Stimulated activated CD4-positive, alpha-beta T cell treated with anti-CD3 and anti-CD28 coated beads, Interleukin-12 subunit alpha, Interleukin-12 subunit beta, amount 100 ng/mL, for 24 hours (primary cell): ENCODE measurements at places on chromosomes 3 and 15.

GRCh38 chr15:71312731-71313460 lies 197.6 kb downstream of the THSD4 start:
- no peak for DNase-seq

DNA sequence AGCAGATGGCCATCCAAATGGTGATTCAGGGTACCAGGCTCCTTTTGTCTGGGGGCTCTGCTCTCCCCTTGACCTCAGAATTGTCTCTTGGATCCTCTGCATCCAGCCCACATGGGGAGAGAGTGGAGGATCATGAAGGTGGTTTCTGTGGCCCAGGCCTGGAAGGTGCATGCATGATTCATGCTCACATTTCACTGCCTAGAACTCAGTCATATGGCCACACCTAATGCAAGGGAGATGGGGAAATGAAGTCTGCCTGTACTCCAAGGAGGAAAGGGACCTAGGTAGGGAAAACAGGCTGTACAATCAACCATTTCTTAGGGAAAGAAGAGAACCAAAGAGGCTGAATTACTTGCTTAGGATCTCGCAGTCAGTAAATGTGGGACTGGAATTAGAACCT lies 15.1 kb downstream of the HRG start:
- DNase-seq: no peak

- DNase-seq: no peak
Measured at GRCh38 chr3:103210583-103210982, 775.8 kb downstream of the ZPLD1 start.

DNA sequence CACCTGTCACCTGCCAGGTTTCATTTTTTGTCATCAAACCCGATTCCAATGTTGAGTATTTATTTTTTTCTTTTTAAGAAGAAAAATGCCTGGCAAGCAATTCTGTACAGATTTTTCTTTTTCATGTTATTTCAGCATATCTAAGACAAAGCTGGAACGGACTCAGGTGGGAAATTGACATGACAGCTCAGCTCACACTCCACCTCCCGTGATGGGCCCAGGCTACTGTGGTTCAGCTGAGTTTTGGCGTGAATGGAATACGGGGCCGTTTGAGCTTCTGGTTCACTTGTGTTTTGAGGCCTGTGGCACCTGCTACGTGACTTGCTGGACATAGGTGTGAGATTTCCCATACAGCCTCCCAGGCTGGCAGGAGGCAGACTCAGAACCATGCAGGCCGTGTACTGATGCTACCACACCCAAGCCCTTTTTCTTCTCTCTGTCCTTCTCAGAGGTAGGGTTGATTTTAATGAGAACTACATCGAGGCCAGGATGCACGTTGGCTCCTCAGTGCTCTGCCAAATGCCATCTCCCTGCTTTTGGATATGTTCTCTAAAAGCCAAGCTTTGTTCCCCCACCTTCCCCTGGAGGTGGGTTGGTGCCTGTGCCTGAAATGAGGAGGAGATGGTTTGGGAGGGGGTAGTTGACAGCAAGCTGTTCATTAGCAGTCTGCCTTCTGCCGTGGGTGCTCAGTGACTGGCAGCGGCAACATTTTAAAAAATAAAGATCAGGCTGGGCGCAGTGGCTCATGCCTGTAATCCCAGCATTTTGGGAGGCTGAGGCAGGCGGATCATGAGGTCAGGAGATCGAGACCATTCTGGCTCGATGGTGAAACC lies 48.7 kb downstream of the TRAK1 start:
- DNase-seq: no peak

DNA sequence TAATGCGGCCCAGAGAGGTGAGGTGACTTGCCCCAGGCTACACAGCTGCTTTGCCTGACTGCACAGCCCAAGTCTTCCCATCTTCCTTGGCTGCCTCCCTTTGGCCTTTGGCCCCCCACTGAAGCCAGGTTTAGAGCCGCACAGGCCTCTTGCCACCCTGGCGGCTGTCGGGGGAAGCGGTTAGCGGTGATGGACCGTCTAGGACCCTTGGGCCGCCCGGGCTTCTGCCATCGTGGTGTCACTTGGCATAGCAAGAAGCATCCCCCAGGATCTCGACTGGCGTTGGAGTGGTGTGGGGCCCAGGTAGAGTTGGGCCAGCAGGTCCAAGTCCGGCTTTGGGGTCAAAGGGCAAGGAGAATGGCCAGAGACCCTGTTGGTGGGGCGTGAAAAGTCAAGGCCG lies 61.0 kb downstream of the LINGO1 start:
- DNase-seq: no peak

GRCh38 chr3:33093847-33094246 lies 3.1 kb downstream of the GLB1 start:
- no peak for DNase-seq

DNA sequence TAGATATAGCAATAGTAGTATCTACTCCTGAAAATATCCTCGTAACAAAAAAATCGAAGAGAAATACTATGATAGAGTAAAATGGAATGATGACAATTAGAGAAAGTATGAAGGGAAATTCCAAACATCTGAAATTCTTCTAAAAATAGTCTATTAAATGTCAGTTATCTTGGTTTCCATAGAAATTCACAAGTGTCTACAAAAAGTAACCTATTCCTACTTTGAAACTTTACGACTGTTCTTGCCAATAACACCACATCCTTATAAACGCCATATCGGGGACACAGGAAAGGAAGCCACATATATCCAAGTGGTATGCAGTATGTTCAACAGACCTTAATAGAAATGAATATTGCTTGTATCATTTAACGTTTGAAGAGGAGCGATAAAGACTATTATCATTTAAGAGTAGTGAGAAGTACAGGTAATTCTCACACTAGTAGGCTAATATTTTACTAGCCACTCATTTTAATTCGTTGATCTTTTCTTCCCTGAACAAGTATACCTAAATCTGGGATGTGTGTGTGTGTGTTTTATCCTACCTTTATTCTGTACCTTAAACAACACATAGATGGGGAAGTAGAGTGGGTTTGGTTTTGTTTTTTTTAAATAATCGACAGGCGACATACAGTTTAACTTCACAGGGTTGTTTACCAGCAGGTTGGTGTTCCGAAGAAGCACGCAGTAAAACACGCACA lies 1.2 kb downstream of the GPR176 start:
- DNase-seq: no peak

DNA sequence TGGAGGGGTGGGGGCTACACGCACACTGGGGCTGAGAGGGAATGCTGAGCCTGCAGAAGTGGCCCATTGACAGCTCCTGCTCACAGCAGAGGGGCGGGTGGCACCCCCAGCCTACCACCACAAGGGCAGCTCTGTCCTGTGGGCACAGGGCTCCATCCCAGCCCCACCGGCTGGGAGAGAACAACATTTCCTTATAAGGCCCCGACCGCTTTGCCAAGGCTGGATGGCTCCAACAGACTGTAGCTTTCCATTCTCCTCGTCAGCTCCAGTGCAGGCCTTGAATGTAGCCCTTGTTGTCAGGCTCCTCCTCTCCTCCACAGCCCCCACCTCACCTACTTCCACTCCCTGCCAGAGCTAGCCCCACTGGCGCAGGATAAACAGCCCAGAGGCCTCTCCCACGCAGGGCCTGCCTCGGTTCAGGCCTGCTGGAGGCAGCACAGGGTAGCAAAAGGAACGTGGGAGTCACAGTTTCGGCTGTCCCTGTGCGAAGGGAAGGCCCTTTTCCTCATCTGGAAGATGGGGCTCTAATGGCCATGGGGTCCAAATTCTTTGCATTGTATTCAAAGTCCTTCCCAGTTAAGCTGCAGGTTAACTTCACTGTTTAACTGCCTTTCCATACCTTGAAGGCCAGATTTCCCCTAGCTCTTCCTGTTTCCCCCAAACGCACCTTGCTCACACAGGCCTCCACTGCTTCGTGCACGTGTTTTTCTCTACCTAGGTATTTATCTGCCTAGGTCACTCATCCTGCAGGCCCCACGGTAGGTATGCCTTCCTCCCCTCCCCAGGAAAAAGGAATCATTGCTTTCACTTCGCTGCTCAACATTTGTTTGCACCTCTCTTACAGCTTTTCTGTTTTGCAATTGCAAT lies 101.6 kb upstream of the LPP start:
- no peak for DNase-seq

GRCh38 chr15:87829332-87830050 lies 427.0 kb downstream of the NTRK3 start:
- DNase-seq: no peak

DNA sequence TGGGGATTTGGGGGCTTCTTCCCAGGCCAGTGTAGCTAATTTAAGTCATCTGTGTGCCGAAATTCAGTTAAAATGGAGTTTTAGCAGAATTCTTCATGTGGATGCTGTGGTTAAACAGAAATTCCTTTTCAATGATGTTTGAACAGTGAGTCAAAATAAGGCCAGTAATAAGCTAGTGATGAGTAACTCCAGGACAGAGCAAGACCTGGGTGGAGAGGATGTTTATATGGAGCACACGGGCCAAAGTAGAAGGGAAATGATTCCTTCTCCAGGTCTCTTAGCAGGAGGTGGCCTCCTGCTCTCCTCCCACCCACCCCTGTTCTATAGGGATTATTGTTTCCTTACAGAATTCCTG lies 31.9 kb upstream of the UACA start:
- no peak for DNase-seq

GRCh38 chr3:62109534-62109933 lies 263.8 kb downstream of the FEZF2 start:
- no peak for DNase-seq

- no peak for DNase-seq
Measured at GRCh38 chr3:118089563-118089962, 945.1 kb downstream of the IGSF11 start.

DNA sequence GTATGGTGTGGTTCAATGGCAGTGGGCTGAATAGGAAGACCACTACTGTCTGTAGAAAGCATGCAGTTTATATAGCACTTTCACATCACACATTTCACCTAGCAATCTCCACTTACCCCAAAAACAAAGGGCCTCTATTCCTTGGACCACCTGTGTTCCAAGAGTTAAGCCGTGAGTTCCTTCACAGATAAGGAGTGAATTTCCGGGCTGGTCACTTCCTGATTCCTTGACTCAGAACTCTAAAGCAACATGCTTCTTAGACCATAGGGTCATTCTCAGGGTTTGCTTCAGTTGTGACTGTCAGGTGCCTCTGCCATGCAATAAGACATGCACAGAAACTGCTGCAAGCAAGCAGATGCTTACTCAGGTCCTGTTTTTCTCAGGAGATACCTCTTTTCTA lies 588.5 kb upstream of the TGFBR2 start:
- DNase-seq: no peak

DNA sequence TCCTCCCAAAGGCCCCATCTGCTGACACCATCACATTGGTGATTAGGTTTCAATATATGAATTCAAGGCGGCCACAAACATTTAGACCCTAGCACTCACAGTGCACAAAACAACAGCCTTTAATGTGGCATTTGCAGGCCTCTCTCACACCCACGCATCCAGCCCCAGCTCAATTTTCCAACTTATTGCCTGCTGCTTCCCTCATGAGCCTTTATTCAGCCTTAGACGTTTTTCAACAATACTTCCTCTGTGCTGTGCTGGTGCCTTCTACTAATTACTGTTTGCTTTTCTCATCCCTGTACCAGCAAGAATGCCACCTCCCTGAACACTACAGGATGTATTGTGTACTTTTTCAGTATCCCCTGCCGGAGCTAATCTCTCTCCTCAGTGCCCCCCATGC lies 334.6 kb downstream of the GABRB3 start:
- no peak for DNase-seq

DNA sequence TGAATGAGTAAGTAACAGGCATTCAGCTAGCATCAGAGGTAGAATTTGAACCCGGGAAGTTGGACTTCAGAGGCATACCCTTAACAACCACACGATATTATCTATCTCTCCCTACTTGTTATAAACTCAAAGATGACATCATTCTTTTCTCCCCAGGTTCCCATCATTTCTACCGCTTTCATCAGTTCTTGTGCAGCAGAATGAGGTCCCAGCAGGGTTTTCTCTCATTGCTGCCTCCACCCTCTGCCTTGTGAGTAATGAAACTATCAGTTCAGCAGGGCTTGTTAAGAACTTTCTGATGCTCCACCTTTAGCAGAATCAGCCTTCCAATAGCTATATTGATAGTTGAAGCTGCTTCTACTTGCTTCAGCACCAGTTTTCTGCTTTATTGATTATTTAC lies 487.5 kb upstream of the KCNMB2 start:
- no peak for DNase-seq

DNA sequence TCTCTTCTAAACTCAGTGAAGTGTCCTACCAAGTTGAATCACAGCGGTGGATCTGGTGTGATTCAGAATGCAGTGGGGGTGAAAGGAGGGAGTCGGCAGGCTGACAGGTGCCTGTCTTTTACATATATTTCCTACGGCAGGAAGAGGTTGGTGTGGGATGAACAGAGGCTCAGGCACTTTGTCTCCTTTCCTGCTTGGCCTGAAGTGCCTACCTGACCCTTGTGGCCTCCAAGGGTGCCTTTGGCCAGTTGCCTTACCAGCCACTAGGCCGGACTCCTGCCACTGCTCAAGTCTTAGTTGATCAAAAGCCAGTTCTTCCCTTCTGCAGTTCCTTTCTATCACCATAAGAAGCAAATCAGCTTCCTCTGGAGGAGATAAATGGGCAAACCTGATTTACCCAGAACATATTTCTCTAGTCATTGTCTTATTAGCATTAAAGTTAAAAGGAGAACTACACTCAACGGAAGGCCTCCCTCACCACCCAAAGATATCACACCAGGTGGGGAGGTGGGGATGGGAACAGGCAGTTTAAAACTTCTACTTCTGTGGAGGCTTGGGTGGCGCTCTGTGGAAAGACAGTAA lies 52.1 kb downstream of the CRTC3 start:
- no peak for DNase-seq

DNA sequence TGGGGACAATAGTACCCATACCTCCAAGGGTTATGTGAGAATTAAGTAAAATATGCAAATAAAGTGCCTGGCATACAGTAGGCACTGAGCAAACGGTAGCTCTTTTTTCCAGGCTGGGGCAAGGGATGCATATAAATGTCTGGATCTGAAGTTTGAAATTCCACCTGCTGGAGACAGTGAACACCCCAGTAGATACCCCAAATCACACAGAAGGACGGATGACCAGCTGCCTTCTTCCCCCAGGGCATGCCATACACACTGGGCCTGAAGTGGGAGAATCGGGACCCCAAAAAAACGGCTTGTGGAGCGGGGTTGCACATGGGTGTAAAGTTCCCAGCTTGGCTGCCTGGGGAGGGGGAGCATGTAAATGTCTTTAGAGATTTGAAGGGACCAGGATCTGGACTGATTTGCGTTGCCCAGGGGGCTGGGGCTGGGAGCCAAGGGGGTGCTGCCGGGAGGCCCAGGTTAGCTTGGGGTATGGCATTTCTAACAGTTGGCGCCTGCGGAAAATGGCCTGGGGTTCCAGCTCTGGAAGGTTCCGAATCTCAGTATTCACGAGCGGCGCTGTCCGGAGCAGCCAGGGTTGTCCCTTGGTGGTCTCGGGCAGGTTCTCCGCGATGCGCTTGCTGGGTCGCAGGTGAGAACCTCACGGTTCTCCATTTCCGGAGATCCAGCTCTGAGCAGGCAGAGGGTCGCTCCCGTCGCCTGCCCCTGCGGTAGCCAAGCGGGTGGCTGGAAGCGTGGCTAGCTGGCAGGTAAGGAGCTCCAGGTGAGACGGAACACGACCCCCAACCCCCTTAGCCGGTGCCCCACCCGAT lies 42.6 kb upstream of the POLG start:
- no peak for DNase-seq

GRCh38 chr3:32577581-32578556 lies 7.2 kb upstream of the DYNC1LI1 start:
- DNase-seq: no peak

GRCh38 chr3:47803480-47804025 lies 615 bp downstream of the DHX30 start:
- DNase-seq: no peak

- no peak for DNase-seq
Measured at GRCh38 chr3:178439504-178439903, 96.7 kb upstream of the KCNMB2 start.
